T-helper 22 cell (primary cell): ENCODE measurements at places on chromosomes 13 and 19.

DNA sequence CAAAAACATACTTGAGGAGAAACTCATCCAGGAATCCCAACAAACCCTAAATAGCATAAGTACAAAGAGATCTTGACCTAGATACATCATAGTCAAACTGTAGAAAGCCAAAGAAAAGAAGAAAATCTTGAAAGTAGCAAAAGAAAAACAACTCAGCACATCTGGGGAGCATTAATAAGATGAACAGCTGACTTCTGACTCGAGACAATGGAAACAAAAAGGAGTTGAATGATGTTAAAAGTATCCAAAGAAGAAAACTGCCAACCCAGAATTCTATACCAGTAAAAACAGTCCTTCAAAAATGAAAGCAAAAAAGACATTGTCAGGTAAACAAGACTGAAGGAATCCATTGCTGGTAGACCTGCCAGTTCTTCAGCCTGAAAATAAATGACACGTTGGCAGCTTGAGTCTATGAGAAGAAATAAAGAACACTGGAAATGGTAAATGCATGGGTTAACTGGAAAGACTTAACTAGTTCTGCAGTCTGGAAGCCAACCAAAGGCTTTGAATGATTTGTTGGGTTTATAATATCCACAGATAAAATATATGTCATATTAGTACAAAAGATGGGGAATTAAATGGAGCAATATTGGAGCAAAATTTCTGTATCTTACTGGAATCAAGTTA, 46.8 kb downstream of the TSSK6 start:
- DNase-seq: no peak

- no peak for DNase-seq
Measured at GRCh38 chr13:98184792-98185191, 7.7 kb upstream of the RNF113B start.

DNA sequence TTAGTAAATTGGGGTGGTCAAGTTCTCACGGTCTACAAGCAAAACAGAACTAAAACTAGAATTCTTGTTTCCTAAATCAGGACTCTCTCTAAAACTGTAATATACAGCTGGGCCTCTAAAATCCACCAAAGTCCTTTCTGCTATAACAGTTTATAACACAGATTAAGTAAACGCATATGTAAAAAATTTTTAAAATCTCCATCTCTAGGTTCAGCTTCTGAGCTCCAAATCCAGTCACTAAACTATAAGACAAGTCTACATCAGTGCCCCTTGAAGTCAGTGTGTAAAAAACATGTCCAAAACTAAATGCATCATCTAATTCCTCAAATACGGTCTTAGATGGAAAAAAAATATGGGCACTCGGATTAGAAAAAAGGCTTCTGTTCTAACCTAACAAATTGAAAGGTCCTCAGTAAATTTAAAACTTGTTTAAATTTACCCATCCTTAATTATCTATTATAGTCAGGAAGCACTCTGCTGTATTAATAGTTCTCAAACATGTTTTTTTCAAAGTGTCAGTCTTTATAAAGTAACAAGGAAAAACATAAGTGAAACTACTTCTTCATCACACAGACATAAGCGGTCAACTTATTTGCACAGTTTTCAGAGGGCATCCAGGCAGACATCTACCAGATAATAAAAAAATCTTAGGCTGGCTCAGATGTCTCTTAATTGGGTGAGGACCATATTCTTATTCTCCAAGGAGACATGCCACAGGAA, 33.6 kb downstream of the ELF1 start:
- DNase-seq: no peak

- DNase-seq: no peak
Measured at GRCh38 chr13:26133851-26134250, 82.0 kb upstream of the SHISA2 start.

- DNase-seq: no peak
Measured at GRCh38 chr19:2782329-2782935, 641 bp downstream of the SGTA start.

- DNase-seq: no peak
Measured at GRCh38 chr13:47661076-47661475, 340.0 kb downstream of the SUCLA2 start.

- DNase-seq: no peak
Measured at GRCh38 chr13:110344320-110344719, 37.2 kb downstream of the COL4A2 start.

GRCh38 chr19:11384778-11385129, 640 bp upstream of the EPOR start:
- DNase-seq: no peak
